ENCODE measurements at places on chromosomes 13 and 19. TPM values are rescaled to one million over a fixed set of nuclear protein-coding genes. Genes with fewer than 3 reads are reported as not detected.
A peak's percentile ranks its signal among the peaks of the same experiment; 100 is the strongest.

Gene WTIP
- 0.81 TPM for total RNA-seq

GRCh38 chr13:21825801-21826200 is 154.9 kb downstream of the FGF9 start:
- H3K36me3 ChIP-seq = no peaks in the 10 kb centered on the region
- peaks cover 2% of the 10 kb centered on the region for H3K27me3 ChIP-seq
- H3K4me3 ChIP-seq = no peak overlapping the region
- no peak overlapping the region for H3K27ac ChIP-seq

- H3K4me3 ChIP-seq = no peak overlapping the region
- no peaks in the 10 kb centered on the region for H3K4me1 ChIP-seq
- H3K36me3 ChIP-seq = no peaks in the 10 kb centered on the region
Measured at GRCh38 chr13:66402066-66402465, 828.1 kb downstream of the PCDH9 start.

GRCh38 chr19:5605362-5605761 is 17.2 kb downstream of the SAFB2 start:
- peaks cover 12% of the 10 kb centered on the region for H3K4me1 ChIP-seq
- no peaks in the 10 kb centered on the region for H3K27me3 ChIP-seq

DNA sequence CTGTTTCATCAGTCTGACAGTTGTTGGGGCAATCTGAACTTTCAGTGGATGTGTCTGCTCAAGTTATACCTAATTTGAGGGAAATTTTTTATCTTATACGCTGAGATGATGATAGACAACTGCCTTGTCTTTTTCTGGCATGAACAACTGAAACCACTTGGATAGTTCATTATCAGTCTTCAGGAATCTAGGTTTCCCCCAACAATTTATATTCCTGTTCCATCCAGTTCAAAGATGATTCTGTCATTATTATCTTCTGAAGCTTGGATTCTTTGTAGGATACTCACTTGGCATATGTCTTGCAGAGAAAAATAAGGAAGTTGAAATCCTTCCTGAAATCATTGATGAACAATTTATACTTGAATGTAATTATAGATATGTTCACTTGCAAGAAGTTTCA is 193.7 kb downstream of the LMO7 start:
- H3K27me3 ChIP-seq = no peaks in the 10 kb centered on the region
- no peak overlapping the region for H3K27ac ChIP-seq
- no peak overlapping the region for H3K4me3 ChIP-seq
- H3K36me3 ChIP-seq = peaks cover 27% of the 10 kb centered on the region
- H3K4me1 ChIP-seq = no peaks in the 10 kb centered on the region
- no peak for DNase-seq

DNA sequence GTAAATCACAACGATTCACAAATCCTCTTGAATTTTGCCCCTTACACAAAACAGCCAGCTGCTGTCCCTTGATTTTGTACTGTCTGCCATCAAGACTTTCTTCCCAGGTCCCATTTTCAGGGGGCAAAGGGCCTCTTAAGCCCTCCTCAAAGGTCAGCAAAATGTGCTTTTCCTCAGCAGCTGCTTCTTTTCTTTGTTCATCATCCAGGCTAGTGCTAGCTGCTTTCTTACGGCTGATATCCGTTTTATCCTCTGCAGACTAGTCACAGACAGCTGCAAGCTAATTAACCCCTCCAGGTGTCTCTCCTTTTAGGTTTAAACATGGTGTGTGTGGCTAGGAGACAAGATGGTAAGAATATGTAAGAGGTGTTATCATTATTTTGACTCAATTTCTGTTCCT is 90.9 kb downstream of the NALCN start:
- H3K4me3 ChIP-seq = no peak overlapping the region
- no peaks in the 10 kb centered on the region for H3K4me1 ChIP-seq
- no peaks in the 10 kb centered on the region for H3K36me3 ChIP-seq

GRCh38 chr19:48249502-48250014 is 6.2 kb downstream of the CARD8 start:
- H3K4me3 ChIP-seq = peak overlapping the region; percentile 89
- H3K36me3 ChIP-seq = peaks cover 30% of the 10 kb centered on the region
- H3K27me3 ChIP-seq = no peaks in the 10 kb centered on the region
- peak overlapping the region; percentile 98 for H3K27ac ChIP-seq
- peak; percentile 88 for DNase-seq
